CD4-positive, CD25-positive, alpha-beta regulatory T cell (primary cell): ENCODE measurements at places on chromosomes 4 and X. TPM values are rescaled to one million over a fixed set of nuclear protein-coding genes. Genes with fewer than 3 reads are reported as not detected.

- no peaks in the 10 kb centered on the region for H3K36me3 ChIP-seq
- H3K4me1 ChIP-seq: no peaks in the 10 kb centered on the region
- H3K27ac ChIP-seq: no peak overlapping the region
Observed at GRCh38 chr4:141329174-141329569, 108.5 kb downstream of the ZNF330 start.

The TEX13D gene
- total RNA-seq: not detected

DNA sequence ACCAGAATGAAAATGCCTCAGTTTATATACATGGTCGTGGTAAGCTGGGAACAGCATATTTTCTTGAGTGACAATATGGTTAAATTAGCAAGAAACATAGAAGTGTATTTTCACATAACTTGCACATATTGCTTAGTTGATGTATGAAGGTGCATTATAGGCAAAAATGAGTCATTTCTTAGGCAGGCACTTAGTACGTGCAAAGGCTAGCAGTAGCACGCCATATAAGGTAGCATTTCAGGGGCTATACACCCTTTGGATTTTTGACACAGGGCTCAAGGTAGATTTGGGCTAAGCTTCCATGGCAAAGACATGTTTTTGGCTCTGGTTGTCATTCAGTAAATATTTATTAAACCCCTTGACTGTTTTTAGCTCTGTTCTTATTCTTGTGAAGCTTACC is 33.1 kb downstream of the PCDH7 start:
- H3K36me3 ChIP-seq: no peaks in the 10 kb centered on the region
- H3K27me3 ChIP-seq: no peaks in the 10 kb centered on the region
- DNase-seq: no peak

DNA sequence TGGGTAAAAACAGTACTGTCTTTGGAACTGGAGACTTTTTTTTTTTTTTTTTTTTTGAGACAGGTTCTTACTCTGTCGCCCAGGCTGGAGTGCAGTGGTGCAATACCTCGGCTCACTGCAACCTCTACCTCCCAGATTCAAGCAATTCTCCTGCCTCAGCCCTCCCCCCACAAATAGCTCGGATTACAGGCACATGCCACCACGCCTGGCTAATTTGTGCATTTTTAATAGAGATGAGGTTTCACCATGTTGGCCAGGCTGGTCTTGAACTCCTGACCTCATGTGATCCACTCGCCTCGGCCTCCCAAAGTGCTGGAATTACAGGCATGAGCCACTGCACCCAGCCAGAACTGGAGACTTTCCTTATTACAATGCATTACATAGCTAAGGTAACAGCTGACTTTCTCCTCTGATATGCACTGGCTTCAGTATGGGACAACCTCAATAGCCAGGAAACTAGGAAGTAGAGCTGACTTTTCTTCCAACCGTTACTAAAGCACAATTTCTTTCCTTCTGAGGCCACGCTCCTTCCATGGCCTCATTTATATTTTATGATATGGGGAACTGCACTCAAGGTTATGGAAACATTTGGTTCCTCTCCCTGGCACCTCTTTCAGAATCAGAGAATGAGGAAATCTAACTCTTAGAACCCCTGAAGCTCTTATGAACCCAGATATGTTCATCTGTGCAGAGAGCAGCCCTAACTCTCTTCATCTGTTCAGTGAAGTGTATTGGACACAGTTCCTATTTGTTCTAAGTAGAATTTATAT is 53.5 kb upstream of the FAM9B start:
- no peak overlapping the region for H3K4me3 ChIP-seq
- H3K27me3 ChIP-seq: no peaks in the 10 kb centered on the region
- H3K4me1 ChIP-seq: no peaks in the 10 kb centered on the region
- DNase-seq: no peak
- H3K36me3 ChIP-seq: no peaks in the 10 kb centered on the region

DNA sequence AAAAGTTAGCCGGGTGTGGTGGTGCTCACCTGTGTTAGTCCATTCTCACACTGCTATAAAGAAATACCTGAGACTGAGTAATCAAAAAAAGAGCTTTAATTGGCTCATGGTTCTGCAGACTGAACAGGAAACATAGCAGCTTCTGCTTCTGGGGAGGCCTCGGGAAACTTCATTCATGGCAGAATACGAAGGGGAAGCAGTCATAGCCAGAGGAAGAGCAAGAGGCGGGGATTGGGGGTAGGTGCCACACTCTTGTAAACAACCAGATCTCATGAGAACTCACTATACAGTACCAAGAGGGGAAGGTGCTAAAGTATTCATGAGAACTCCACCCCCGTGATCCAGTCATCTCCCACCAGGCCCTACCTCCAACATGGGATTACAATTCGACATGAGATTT is 64.1 kb downstream of the BEND4 start:
- H3K27ac ChIP-seq: no peak overlapping the region
- peaks cover 10% of the 10 kb centered on the region for H3K36me3 ChIP-seq
- DNase-seq: no peak
- no peaks in the 10 kb centered on the region for H3K27me3 ChIP-seq
- H3K4me1 ChIP-seq: no peaks in the 10 kb centered on the region
- no peak overlapping the region for H3K4me3 ChIP-seq

DNA sequence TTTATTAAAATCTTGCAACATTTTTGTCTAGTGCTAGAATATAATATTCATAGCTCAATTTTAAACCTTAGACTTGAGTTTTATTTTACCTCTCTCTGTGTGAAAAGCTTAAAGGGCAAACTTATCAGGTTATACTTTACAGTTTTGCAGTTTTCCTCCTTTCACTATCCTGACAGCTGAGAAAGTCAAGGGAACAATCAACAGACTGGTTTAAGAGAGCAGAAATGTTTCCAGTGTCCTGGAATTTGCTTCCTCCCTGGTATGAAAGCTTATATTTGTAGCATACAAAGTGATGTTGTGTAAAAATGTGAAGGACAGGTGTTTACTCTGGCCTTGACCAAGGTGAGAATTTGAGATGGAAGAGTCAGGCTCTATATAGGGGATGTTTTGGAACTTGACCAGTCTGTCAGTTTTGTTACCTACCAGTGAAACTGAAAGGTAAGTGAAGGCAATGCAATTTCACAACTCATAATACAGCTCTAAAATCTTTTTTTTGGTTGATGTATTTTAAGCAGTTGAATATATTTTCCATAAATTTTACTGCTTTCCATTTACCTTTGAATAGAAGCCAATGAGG is 64.6 kb downstream of the FHIP1A start:
- H3K4me1 ChIP-seq: no peaks in the 10 kb centered on the region
- no peaks in the 10 kb centered on the region for H3K36me3 ChIP-seq
- DNase-seq: no peak
